ENCODE measurements at places on chromosomes 11 and 22.

- no peak for DNase-seq
Measured at GRCh38 chr11:109432105-109432504, 10.1 kb downstream of the C11orf87 start.

DNA sequence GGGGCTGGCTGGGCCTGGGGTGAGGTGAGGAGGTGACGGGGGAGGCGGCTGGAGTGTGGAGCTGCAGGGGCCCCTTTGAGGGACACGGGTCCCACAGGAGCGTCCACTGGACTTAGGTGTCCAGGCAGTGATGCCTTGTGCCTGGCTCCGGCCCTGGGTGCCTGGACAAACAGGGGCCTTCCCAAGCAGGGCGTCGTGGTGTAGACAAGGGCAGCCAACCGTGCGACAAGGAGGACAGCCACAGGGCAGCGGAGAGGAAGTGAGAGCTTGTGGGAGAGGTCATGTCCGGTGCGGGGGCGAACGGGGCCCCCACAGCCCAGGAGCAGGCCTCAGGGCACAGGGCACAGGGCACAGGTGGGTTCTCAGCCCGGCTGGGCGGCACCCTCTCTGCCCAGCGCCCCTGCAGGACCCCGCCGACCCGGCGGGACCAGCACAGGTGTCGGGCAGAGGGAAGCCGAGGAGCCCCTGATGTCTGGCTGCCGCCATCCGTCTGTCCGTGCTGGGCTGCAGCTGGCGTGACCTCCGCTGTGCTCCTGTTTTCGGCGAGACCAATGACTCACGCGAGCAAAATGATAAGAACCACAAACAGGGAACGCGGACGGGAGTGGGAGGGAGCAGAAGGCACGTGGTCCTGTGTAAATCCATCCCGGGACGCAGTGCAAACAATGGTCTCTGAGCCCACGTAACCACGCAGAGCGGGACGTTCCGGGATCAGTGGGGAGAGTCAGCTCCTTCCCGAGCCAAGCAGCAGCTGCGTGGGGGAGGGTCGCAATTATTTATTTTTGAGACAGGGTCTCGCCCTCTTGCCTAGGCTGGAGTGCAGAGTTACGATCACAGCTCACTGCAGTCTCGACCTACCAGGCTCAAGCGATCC, 49.1 kb upstream of the A4GALT start:
- no peak for DNase-seq

DNA sequence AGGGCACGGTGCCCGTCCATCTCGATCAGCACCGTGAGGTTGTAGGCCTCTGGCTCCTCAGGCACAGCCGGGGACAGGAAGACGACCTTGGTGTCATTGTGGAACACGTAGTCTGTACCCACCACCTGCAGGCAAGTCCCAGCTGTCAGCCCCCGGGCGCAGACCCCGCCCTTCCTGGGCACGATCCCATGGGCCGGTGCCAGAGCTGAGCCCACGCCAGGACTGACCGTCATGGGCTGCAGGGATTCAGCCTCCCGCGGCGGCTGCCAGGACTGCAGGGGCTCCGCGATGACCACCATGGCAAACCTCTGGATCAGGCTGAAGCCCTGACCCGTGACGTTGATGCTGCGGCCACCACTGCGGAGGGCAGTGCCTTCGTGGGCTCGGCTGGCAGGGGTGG, 11.8 kb upstream of the MAPK11 start:
- DNase-seq, result no peak

- no peak for DNase-seq
Measured at GRCh38 chr11:47327949-47328348, 24.6 kb downstream of the MYBPC3 start.

GRCh38 chr11:105181521-105181920, 42.0 kb upstream of the CARD18 start:
- no peak for DNase-seq

DNA sequence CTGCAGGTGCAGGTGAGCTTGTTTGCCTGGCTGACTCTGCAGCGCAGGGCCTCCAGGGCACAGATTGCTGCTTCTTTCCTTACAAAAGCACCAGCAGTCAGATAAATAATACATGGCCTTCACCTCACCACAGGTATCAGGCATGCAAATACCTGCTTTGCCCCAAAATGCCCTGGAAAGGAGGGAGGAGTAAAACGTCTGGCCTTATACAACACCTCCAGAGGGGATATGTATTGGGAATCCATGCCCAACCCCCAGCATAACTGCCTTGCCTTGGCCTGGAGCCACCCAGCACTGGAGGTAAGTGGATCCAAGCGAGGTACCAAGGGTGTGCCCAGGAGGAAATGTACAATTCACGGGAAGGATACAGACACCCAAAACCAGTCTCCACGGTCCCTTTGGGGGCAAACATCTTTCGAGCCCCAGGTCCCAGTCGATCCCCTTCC, 860 bp downstream of the TMEM184B start:
- no peak for DNase-seq

DNA sequence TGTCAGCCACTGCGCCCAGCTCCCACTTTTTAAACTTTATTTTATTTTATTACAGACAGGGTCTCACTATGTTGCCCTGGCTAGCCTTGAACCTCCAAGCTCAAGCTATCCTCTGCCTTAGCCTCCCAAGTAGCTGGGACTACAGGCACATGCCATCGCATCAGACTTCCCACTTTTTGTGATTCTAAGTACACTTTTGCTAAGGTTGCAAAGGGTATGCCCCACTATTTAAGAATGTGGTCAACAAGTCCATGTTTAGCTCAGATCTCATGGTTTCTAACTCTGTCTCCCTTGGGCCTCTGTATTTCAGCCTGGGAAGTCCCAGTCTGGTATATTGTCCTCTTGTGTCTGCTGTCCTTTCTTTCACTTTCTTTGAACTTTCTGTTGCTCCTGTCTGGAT, 35.3 kb downstream of the EXPH5 start:
- no peak for DNase-seq

GRCh38 chr11:2348986-2349385, 28.1 kb upstream of the CD81 start:
- DNase-seq, result no peak

- DNase-seq, result no peak
Measured at GRCh38 chr11:102950622-102951081, 4.9 kb downstream of the MMP13 start.

GRCh38 chr11:26263769-26264168, 68.2 kb upstream of the ANO3 start:
- DNase-seq, result no peak

- DNase-seq, result no peak
Measured at GRCh38 chr11:41306431-41306830, 153.0 kb downstream of the LRRC4C start.

GRCh38 chr11:690738-691633, 4.0 kb downstream of the DEAF1 start:
- DNase-seq, result no peak

DNA sequence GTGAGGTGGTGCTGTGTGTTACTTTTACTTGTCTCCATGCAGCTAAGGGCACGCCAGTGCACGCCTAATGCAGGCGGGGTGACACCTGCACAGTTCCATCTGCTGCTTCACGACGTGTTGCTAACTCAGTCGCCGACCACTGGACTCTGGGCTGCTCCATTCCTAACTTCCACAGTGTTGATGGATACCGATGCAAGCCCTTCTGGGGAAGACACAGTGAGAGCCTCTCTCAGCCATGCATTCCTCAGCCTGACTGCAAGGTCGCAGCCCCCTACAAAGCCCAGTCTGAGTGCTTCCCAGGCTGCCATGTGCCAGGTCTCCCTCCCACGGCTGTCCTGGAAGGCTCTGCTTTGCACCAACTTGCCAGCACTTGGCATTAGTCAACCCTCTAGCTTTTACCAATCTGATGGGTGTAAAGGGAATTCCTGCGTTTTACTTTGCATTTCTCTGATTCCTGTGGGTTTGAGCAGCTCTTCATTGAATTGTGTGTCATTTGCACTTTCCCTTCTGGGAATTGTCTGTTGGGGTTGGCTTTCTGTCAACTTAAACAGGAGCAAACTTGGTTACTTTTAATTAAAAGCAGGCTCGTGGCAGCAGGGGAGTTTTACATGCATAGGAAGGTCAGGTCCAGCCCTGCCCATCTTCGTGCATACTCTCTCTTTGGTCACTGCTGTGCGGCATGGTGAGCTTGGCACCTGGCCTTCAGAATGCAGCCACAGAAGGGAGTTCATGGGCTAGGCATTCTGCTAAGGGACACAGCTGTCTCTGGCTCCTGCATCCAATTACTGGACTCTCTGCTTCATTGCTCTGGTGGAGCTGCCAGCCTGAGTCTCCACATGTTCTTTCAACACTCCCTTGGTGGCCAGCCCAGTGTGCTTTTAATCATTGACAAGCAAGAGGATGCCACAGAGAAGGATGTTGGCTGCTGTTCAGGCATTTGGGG, 34.6 kb upstream of the SHANK2 start:
- no peak for DNase-seq

- no peak for DNase-seq
Measured at GRCh38 chr11:134942681-134943080, 530.6 kb upstream of the B3GAT1 start.

GRCh38 chr11:125569915-125570621, 791 bp downstream of the EI24 start:
- no peak for DNase-seq

DNA sequence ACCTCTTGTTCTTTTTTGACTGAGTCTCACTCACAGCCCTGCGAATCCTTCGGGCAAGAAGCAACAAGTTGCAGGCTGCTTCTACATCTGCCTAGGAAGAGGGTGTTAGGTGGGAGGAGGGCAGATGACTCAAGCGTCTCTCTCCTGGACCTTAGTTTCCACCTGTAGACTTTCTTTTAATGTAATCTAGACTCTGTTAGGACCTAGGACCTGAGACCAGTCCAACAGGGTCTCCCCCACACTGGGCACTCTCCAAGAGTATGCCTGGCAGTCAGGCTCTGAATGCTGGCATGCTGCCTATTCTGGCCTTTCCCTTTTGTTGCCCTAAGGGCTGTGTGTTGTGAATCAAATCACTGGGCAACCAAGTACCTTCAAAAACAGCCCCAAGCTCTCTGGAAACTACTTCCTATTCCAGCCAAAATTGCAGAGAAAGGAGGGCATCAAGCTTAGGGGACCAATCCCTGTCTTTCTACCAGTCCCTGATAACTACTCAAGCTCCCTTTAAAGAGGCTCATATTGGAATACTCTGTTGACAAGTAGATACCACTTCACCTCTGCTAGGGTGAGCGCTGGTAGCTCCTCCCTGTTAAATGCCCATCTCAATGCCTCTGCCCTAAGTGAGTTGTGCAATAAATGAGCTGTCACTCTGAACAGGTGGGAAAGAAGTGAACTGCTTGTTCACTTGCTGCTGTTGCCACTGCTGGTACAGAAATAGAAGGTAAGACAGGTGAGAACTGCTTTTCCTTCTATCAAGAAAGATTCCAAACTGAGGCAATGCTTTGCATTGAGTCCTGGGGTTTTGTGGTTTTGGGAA, at the start of gene BBOX1:
TSS of gene BBOX1 (plus strand) at position 514 of the 814 bp plus-strand sequence. CDS start 14,616 bp downstream, outside the sequence.
- DNase-seq, result no peak

DNA sequence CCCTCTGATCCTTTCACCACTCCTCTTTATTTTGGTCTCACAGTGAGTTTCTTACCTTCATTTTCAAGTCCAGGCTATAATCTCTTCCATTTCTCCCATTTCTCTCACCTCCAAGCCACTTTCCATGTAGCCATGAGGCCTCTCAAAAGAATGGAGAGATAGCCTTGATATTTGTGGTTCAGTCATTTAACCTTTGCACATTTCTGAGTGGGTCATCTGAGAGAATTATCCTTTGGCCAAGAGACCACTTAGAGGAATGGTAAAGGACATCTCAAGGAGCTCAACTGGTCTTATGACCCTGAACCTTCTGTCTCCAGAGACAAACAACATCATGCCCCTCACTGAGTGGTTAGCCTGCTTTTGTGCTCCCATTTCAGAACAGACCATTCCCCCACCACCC, 121.1 kb downstream of the KIRREL3 start:
- no peak for DNase-seq

GRCh38 chr11:33021937-33022336, 6.3 kb downstream of the DEPDC7 start:
- no peak for DNase-seq

DNA sequence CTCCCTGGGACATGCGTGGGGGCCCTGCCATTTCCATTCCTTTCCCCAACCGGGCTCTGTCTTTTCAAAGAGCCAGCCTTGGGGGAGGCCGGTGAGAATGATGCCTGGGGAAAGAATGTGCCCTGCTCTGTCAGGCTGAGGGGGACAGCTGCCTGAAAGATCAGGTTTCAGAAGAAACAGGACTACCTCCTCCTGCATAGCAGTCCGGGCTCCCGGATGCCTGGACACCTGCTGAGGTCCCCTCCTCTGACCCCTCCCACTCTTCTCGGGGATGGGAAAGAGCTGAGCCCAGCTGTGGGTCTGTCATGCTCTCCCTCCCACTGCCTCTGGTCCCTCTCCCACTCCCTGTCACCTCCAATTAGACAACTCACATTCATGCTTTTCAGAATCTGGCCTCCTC, 41.8 kb upstream of the CDON start:
- DNase-seq, result no peak

DNA sequence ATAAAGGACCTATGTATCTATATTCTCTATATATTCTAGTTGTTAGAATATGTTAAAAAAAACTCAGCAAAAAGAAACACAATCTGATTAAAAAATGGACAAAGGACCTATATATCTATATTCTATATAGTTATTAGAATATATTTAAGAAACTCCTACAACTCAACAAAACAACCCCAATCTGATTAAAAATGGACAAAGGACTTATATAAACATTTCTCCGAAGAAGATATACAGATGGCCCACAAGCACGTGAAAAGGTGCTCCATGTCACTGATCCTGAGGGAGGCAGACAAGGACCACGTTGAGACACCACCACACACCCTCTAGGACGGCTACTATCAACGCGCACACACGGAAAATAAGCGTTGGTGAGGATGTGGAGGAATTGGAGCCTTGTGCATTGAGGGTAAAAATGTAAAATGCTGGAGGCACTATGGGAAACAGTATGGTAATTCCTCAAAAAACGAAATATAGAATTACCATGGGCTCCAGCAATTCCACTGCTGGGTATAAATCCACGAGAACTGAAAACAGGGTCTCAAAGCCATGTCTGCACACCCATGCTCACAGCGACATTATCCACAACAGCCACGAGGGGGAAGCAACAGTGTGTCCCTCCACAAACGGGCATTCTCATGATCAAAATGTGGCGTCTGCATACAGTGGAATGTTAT, 22.7 kb downstream of the YPEL1 start:
- no peak for DNase-seq

- DNase-seq, result no peak
Measured at GRCh38 chr22:47328550-47329243, 566.2 kb downstream of the TBC1D22A start.

- no peak for DNase-seq
Measured at GRCh38 chr11:58597486-58598144, 18.8 kb downstream of the ZFP91 start.

DNA sequence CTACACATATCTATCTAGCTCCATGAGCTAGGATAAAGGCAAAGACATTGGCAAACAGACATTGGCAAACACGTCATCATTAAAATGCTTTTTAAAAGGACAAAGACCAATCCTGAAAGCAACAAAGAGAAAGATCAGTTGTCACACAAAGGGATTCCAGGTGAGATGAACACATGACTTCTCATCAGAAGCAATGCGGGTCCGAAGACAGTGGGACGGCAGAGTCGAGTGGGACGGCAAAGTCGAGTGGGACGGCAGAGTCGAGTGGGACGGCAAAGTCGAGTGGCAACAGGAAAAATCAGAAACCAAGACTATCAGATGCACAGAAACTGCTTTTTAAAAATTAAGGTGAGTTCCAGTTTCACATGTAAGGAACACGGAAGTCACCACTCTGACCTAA, 609.5 kb downstream of the BRD1 start:
- no peak for DNase-seq

- DNase-seq, result no peak
Measured at GRCh38 chr11:128451652-128452470, 135.5 kb downstream of the ETS1 start.

- no peak for DNase-seq
Measured at GRCh38 chr22:43546186-43546585, 134.4 kb downstream of the MPPED1 start.
